ENCODE measurements at places on chromosomes 2 and 18.

DNA sequence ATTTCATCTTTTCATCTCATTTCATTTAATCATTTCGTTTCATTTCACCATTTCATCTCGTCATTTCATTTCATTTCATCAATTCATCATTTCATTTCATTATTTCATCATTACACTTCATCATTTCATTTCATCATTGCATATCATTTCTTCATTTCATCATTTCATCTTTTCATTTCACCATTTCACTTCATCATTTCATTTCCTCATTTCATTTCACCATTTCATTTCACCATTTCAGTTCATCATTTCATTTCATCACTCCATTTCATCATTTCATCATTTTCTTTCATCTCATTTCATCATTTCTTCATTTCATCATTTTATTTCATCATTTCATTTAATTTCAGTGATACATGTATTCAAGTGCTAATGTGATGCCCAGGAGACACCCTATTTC, 127.1 kb downstream of the ANKRD30BL start:
- no peak for DNase-seq

- no peak for DNase-seq
These were observed 78.1 kb downstream of the SPHKAP start for GRCh38 chr2:228103379-228103778.

DNA sequence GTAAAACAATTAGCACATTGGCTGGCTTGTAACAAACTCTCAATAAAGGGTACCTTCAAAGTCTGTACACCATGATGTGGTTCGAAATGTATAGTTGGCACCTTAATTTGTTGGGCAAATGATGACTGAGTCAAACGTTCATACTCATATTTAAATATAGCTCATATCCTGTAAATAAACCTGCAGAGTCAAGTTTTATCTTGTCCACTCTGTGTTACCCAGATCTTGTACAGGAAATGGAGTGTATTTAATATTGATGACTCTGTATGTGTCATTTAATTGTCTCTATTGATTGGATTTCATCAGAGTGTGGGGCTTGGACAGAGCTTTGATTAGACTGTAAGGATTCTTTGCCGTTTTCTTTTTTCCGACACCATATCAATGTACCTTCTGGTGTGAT, 805.6 kb upstream of the ZEB2 start:
- no peak for DNase-seq

- no peak for DNase-seq
These were observed 325.4 kb downstream of the SMAD2 start for GRCh38 chr18:47605093-47605492.

GRCh38 chr2:48347712-48348111, 182.2 kb upstream of the STON1 start:
- no peak for DNase-seq

Measured in iPS DF 6.9 (cell line).